Urothelium cell line (cell line): ENCODE measurements at places on chromosomes 1 and 21.
A peak's percentile ranks its signal among the peaks of the same experiment; 100 is the strongest.

DNA sequence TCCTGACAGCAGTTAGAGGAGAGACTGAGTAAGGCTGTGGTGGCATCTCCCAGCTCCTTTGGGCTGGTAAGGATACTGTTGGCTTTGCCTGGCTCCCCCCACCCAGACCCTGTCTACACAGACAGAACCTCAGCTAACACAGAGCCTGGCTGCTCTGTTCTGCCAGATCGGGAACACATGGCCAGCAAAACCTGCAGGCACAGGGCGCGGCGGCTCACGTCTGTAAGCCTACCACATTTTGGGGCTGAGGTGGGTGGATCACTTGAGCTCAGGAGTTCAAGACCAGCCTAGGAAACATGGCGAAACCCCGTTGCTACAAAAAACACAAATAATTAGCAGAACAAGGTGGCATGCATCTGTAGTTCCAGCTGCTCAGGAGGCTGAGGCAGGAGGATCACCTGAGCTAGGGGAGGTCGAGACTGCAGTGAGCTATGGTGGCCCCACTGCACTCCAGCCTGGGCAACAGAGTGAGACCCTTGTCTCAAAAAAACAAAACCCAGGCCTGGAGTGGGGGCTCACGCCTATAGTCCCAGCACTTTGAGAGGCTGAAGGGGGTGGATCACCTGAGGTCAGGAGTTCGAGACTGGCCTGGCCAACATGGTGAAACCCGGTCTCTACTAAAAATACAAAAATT lies 6.7 kb downstream of the CSTB start:
- no peak for DNase-seq

DNA sequence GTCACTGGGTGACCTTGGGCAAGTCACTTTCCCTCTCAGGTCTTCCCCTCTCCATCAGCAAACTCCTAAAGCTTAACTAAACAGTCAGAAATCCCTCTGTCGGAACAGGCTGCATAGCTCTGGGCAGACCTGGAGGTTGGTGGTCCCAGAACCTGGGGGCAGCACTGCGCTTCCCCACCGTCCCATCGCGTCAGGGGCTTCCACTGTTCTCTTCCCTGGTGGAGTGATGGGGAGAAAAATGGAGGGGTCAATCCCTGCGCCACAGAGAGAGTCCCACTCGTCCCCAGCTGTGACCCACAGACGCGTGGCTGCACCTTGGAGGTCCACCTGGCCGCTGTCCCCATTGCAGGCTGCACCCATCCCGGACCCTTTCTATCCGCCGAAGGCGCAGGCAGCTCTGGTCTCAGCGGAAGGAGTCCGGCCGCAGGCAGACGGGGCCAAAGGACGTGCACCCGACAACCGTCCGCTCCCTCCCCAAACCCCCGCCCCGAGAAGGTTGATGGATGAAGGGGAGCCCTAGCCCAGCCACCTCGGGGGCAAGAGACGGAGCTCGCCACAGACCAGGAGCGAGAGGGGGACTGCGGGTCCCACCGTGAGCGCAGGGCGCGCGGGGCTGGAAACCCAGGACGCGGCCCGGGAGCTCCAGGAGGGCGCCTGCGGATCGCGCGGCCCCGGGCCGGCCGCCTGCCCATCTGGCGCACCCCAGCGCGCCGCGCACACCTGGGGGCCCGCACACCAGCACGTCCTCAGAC lies 588 bp upstream of the WNT3A start:
- DNase-seq, result peak; percentile 3

DNA sequence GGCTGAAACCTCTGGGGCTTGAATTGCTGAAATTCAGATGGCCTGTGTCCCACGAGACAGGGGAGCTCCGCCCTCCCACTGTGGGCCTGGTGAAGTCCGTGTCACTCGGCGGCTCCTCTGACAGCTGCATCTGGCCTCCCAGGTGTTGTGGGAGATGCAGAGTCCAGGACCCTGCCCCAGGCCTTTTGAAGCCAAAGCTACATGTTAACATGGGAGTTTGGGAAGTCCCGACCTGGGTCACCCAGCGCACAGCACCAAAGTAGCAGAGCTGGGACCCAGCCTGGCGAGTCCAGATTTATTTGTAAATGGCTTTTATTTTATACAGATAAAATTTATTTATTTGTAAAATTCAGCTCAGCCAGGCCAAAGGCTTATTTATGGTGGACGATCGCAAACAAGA lies 28.9 kb downstream of the SLC37A1 start:
- no peak for DNase-seq

GRCh38 chr21:45168522-45168921 lies 94.1 kb downstream of the ADARB1 start:
- no peak for DNase-seq

DNA sequence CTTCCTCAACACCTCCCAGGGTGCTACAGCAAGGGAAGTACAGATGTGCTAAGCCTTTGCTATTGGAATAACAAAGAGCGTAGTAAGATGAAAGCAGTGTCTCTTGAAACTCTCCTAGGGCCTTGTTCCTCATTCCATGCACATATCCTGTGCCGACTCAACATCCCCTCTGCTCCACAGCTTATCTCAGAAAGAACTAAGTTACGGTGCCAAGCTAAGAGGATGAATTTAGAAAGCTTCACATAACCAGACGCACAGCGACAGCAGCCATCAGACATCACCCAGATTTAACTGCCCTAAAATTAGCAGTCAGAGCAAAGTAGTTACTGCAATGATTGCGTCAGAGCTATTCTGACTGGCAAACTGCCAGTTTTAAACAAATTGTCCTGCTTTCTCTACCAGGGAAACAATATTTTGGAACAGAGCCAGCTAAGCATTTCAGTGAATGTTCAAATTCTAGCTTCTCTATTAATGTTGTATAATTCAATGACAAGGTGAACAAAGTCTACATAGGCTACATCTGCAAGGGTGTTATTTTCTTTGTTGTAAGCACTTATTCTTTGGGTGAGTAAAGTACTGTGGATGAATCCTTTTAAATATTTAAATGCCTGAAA lies 9.5 kb downstream of the SIPA1L2 start:
- DNase-seq, result no peak

DNA sequence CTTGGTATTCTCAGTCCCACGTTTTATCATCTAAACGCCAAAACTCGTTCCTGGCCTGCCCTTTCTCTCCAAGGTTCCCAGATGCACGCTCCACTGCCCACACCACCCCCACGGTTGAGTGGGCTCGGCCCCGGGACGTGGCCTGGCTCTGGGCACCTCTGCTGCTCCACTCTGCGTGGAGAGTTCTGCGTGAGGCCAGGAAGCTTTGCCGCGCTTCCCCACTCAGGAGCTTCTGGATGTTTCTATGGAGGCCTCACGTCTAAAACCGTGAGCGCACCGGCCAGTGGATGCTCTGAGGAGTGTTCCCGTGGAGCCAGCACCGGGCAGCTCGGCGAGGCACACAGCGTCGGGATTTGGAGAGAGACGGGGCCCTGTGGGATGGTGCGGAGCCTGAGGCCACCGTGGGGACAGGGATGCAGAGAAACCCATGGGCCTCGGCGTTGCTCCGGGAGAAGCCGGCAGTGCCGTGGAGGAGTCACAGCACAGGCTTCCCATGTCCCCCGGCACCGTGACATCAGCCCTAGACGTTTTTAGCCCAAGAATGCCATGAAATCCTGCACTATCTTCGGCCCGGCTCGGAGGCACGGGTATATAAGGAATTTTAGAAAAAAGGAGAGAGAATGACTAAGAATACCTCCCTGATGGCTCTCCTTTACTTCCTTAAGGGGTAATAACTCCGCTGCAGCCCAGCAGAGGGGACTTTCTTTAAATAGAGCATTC lies 125.9 kb downstream of the PRDM16 start:
- DNase-seq, result no peak

DNA sequence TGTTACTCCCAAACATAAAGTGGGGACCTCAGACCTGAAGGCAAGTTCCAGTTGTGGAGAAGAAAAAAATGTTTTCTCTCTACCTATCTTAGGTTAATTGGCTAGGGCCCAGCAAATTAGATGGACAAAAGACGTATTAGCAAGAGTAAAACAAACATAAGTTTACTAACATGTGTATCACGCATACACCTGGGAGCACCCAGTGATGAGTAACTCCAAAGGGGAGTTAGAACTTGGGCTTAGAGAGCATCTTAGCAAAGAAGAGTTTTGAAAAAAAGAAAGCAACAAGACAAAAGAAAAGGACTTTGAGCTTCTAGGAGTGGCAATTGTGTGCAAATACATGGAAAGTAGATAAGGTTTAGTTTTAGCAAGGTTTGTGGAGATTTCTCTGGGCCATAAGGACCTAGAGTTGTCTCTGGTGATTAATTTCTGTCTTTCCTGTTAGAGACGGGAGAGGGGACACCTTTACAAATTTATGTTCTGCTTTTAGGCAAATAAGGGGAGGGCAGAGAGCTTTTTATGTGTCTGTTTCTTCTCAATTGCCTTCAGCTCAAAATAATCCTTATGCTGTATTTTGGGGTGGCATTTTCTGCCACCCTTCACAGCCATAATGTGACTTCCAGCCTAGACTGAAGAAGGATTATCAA lies 76.7 kb upstream of the PTGFRN start:
- DNase-seq, result no peak

- DNase-seq, result no peak
These were observed 35.9 kb upstream of the PTGFRN start for GRCh38 chr1:116873680-116874271.

- peak; percentile 21 for DNase-seq
These were observed 17.1 kb upstream of the PRRC2C start for GRCh38 chr1:171468120-171468750.

GRCh38 chr1:179550746-179551682 lies 24.7 kb downstream of the NPHS2 start:
- DNase-seq, result peak; percentile 60

GRCh38 chr1:44631333-44631646 lies 43.0 kb downstream of the TMEM53 start:
- DNase-seq, result no peak

- no peak for DNase-seq
These were observed 17.1 kb upstream of the RNF11 start for GRCh38 chr1:51219022-51219421.

- no peak for DNase-seq
These were observed 111.0 kb downstream of the GDAP2 start for GRCh38 chr1:117818456-117818855.

- no peak for DNase-seq
These were observed 153.7 kb upstream of the ZBTB40 start for GRCh38 chr1:22297999-22298398.

- DNase-seq, result no peak
These were observed 18.2 kb downstream of the IKBKE start for GRCh38 chr1:206488466-206488865.

GRCh38 chr21:35254765-35255138 lies 205.7 kb upstream of the RUNX1 start:
- DNase-seq, result no peak

- no peak for DNase-seq
These were observed 8.8 kb upstream of the NENF start for GRCh38 chr1:212423879-212424278.

- DNase-seq, result no peak
These were observed 845.4 kb upstream of the ADAMTS5 start for GRCh38 chr21:27812279-27812678.

DNA sequence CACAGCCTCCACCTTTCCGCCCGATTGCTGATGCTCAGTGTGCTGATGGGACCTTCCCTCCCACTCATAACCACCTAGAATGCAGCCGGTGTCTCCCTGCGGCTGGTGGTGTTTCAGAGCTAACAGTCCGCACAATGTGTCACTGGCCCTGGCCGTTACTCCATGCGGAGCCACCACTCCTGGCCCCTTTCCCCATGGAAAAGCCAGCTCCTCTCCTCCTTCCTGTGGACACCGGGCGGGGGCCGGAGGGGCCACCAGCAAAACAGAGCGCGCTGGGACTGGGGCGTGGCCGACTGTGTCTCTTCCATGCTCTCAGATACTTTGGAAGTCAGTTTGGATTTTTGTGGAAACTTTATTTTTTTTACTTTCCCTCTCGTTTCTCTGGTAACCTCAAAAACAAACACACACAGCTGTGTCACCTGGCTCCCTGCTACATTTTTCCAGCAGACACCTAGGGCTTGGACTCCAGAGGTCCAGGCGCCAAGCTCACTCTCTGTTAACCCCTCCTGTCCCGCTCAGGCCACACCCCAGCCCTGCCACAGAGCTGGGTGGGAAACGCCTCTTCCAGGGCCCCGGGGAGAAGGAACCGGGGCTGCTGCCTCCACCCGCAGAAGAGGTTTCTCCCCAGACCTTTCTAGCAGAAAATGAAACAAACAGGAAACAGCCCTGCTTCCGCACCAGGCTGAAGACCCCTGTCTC lies 32.5 kb upstream of the COL6A2 start:
- DNase-seq, result peak; percentile 38

- no peak for DNase-seq
These were observed 49.5 kb upstream of the LRRN2 start for GRCh38 chr1:204735042-204735441.

DNA sequence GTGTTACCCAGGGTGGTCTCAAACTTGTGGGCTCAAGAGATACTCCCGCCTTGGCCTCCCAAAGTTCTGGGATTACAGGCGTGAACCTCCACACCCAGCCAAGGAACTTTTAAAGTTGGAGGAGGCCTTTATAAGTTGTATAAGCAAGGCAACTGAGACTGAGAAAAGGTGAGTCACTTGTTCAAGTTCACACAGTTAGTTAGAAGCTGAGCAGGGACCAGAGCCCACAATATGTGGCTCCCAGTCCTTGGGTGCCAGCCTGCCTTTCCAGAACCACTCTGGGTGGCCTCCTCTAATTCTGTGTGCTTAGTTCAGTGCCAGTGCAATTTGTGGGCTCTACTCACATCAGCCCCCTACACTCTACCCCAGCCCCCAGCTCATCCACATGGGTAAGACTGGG lies 3.7 kb downstream of the RAB25 start:
- DNase-seq, result no peak

DNA sequence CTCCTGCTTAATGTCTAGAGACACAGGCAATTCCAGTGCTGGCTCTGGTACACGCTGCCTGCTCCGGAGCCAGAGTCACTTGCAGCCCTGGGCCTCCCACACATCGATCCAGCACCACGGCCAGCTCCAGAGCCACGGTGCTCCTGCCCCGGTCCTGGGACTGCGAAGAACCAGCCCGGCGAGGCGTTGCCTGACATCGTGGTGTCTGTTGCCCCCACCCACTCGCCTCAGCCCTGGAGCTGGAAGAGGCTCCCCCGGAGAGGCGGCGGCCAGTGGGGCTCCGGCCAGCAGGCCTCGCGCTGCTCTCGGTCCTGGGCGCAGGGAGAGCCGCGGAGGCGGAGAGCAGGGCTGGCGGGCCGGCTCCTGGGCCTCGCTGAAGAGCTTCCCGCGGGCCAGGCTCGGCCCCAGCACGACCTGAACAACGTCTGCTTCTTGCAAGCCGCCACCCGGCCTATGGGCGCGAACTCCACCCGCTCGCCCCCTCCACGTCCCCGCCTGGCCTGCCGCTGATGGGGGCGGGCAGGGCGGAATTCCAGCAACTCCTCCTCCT lies 364.8 kb downstream of the CEP170 start:
- DNase-seq, result peak; percentile 52

GRCh38 chr21:21096956-21097355 lies 98.7 kb downstream of the NCAM2 start:
- no peak for DNase-seq

- no peak for DNase-seq
These were observed 10.7 kb upstream of the CD2 start for GRCh38 chr1:116743535-116743934.
